ENCODE measurements at places on chromosomes 5 and 9.

DNA sequence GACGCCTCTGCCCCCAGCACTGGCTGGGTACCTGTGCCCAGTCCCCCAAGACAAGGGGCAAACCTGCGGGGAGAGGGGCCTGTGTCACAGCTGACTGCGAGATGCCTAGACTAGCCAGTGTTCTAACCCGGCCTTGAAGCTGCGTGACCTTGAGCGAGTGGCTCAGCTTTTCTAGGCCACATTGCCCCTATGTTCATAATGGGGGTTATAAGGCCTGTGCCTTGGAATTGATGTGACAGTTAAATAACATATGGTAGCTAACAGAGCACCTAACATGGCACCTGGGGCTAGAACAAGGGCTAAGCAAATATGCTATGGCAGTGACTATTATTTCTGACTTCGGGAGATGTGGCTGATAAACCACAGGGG, 22.8 kb upstream of the COL27A1 start:
- no peak for DNase-seq

- no peak for DNase-seq
Observed at GRCh38 chr5:178496642-178497041, 93.6 kb downstream of the COL23A1 start.

GRCh38 chr5:144076521-144077083, 93.9 kb downstream of the YIPF5 start:
- DNase-seq, result no peak

DNA sequence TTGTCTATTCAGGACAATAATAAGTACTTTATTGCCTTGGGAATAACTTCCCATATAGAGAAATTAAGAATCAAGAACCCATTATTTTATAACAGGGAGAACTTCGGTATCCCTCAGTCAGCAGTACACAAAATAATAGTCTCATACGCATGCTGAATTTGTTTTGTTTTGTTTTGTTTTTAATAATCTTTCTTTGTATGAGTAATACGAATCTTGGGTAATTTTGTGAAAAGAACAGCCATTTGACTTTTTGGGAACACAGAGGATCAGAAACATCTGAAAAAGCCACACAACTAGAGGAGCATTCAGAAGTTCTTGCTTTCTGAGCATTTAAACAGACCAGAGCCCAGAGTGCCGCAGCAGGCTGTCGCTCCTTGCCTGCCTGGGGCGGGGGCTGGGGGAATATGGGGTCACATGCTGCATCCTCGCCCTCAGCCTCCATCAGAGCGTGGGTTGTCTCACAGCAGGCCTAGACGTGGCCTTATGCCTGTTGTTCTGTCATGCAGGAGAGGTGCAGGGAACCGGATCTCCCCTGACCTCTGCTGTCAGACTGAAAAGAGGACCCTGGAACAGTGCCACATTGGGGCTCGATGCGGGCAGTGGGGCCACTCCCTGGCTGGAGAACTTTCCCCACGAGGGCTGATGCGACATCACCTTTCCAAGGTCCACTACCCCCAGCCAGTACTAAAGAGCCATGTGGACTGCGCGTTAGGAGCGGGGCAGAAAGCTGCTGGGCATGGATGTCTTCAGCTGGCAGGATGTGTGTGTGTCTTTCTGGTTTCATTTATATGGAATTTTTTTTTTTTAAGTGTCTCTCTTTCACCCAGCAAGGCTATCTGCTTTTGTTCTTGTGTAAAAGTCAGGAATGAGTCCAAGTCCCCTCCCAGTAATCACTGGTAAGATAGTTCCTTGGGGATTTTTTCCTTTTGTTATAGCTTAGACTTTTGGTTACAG, 133.4 kb upstream of the OTULINL start:
- no peak for DNase-seq
